ENCODE measurements at places on chromosomes 11 and 22. TPM values are rescaled to one million over a fixed set of nuclear protein-coding genes. Genes with fewer than 3 reads are reported as not detected.

Gene REXO2
- polyA plus RNA-seq = 310 TPM

Gene B4GALNT4
- 7.8 TPM for polyA plus RNA-seq

GRCh38 chr11:12731841-12732336, 57.7 kb downstream of the TEAD1 start:
- no peak for DNase-seq

- no peak for DNase-seq
Measured at GRCh38 chr11:65821107-65821506, 12.7 kb upstream of the SNX32 start.

DNA sequence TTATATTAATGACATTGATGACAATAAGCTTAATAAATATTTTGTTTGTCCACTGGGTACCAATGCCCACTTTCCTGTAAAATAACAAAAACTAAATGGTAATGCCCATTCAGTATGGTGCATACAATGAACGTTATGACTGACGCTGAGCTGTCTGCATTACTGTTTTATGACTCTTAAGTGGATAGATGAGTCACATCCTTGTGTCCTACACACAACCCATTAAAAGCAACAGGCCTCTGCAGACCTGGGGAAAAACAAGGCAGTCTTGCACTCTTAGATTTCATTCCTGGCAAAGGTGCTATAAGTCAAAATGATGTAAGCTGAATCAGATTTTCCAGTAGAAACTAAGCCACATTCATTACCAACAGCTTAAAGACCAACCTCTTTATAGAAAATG, 176.3 kb upstream of the TMEM45B start:
- peak; percentile 81 for DNase-seq

DNA sequence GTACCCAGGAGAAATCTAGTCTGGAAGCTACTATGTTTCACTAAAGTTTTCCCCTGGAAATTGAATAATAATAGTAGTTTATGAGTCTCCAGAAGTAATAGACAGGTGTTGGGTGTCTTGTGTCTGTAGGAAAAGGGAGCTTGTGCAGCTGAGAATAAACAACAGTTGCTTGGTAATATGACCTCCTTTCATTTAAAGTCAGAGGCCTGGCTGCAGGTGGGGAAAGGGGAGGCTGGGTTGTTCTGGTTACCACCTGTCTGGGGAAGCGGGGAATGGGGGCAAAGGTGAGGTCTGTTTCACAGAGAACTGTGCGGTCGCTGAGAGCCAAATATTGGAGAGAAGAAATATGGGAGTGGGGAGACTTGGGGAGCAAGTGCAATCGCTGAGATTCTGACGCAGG, 3.3 kb upstream of the GRAMD1B start:
- DNase-seq = no peak

- no peak for DNase-seq
Measured at GRCh38 chr22:26038365-26038764, 130.9 kb upstream of the SEZ6L start.

GRCh38 chr11:88704485-88704884, 361.3 kb downstream of the GRM5 start:
- DNase-seq = no peak
